Activated CD8-positive, alpha-beta memory T cell treated with anti-CD3 and anti-CD28 coated beads, Interleukin-2, amount 10 ng/mL, durations not matched to agents 7 days and 5 days (primary cell): ENCODE measurements at places on chromosomes 3 and 15. TPM values are rescaled to one million over a fixed set of nuclear protein-coding genes. Genes with fewer than 3 reads are reported as not detected.

The TIMMDC1 gene
- 69.8 TPM for total RNA-seq

The GOLGA6A gene
- total RNA-seq, result not detected

The EAF2 gene
- 19.9 TPM for total RNA-seq

The PRSS50 gene
- total RNA-seq, result not detected

The UPK1B gene
- not detected for total RNA-seq

The ATP6V1A gene
- total RNA-seq, result 30.0 TPM

The GATM gene
- 2.7 TPM for total RNA-seq

The BHLHE40 gene
- 491 TPM for total RNA-seq

The IL20RB gene
- 1.5 TPM for total RNA-seq

The ITGA11 gene
- total RNA-seq, result 0.02 TPM

The ITIH1 gene
- total RNA-seq, result not detected

The IMPG2 gene
- 0.29 TPM for total RNA-seq

The EPHB1 gene
- 2.2 TPM for total RNA-seq

The MST1R gene
- total RNA-seq, result 2.5 TPM

The SAMD7 gene
- total RNA-seq, result not detected

The ADAMTSL3 gene
- not detected for total RNA-seq

The SLC22A14 gene
- total RNA-seq, result not detected

The MESP2 gene
- not detected for total RNA-seq

The SYNPR gene
- not detected for total RNA-seq

The CIDEC gene
- total RNA-seq, result not detected

The LRRC2 gene
- total RNA-seq, result not detected

The RARB gene
- total RNA-seq, result not detected

The SLC28A2 gene
- not detected for total RNA-seq

The RTP4 gene
- total RNA-seq, result 16.9 TPM

The CATSPER2 gene
- 0.94 TPM for total RNA-seq

The B3GNT5 gene
- total RNA-seq, result 0.26 TPM

The ANKRD34C gene
- not detected for total RNA-seq

The PPM1L gene
- 8.3 TPM for total RNA-seq

The BNC1 gene
- not detected for total RNA-seq

The CCDC39 gene
- total RNA-seq, result not detected

The FETUB gene
- total RNA-seq, result not detected

The TRPM1 gene
- total RNA-seq, result 0.06 TPM

The CHL1 gene
- total RNA-seq, result not detected

The KNL1 gene
- total RNA-seq, result 52.1 TPM

The EFCAB12 gene
- 1.4 TPM for total RNA-seq

The DYNC1LI1 gene
- 32.7 TPM for total RNA-seq

The IL5RA gene
- total RNA-seq, result not detected

The COL6A5 gene
- total RNA-seq, result 0.02 TPM

The SERINC4 gene
- total RNA-seq, result 0.20 TPM

The CNTN3 gene
- total RNA-seq, result not detected

The BCL2A1 gene
- total RNA-seq, result 13.8 TPM

The ACKR4 gene
- total RNA-seq, result not detected
